ENCODE measurements at places on chromosomes 7 and 10. TPM values are rescaled to one million over a fixed set of nuclear protein-coding genes. Genes with fewer than 3 reads are reported as not detected.

DNA sequence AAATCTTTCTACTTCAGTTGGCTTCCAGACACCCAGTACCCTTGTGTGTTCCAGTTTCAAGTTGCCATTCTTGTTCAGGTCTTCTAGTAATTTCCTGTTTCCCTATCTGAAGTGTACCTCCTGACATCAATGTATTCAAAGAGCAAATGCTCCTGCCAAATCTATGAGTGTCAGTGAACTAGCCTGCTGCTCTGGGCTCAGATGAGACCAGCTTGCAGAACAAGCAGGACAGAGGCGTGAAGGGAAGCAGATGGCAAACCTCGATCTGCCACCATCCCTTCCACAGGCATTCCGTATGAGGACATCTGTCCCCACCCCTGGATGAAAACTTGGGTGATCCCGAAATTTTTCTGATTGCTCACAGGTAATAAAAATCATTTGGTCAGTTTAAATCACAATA, 4.4 kb upstream of the MPP7 start:
- no peak for DNase-seq
- no peak overlapping the region for H3K27ac ChIP-seq
- no peak overlapping the region for H3K4me3 ChIP-seq
- no peaks in the 10 kb centered on the region for H3K36me3 ChIP-seq
- H3K4me1 ChIP-seq, result peaks cover 13% of the 10 kb centered on the region

- peak overlapping the region; percentile 61 for H3K27ac ChIP-seq
- H3K27me3 ChIP-seq, result no peaks in the 10 kb centered on the region
- peak overlapping the region; percentile 85 for H3K4me3 ChIP-seq
- H3K4me1 ChIP-seq, result peaks cover 39% of the 10 kb centered on the region
These were observed 732 bp downstream of the FAM53B start for GRCh38 chr10:124743191-124744101.

DNA sequence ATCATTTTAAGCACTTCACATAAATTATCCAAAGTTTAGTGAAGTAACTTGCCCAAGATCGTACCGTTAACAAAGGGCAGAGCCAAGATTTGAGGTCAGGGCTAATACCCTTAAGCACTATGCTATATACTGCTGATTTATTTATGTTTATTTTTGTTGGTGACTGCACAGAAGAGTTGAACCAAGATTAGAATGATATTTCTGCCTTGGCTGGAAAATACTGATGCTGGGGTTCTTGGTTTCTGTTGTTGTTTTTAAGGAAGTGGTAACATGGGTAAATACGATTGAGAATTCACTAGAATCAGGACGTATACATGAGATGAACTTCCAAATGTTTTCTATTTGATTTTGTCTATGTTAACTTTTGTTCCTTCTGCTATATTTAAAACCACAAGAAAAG, 9.3 kb downstream of the ADD3 start:
- peaks cover 12% of the 10 kb centered on the region for H3K4me1 ChIP-seq
- H3K4me3 ChIP-seq, result no peak overlapping the region

GRCh38 chr7:42002654-42003053, 234.4 kb downstream of the GLI3 start:
- H3K4me1 ChIP-seq, result peaks cover 6% of the 10 kb centered on the region
- no peak overlapping the region for H3K4me3 ChIP-seq
- H3K36me3 ChIP-seq, result peaks cover 34% of the 10 kb centered on the region
- DNase-seq, result no peak
- no peak overlapping the region for H3K27ac ChIP-seq

- H3K36me3 ChIP-seq, result no peaks in the 10 kb centered on the region
- H3K4me3 ChIP-seq, result no peak overlapping the region
- H3K27me3 ChIP-seq, result peaks cover 49% of the 10 kb centered on the region
- no peaks in the 10 kb centered on the region for H3K4me1 ChIP-seq
- no peak overlapping the region for H3K27ac ChIP-seq
- peak; percentile 6 for DNase-seq
These were observed 411.7 kb upstream of the MKI67 start for GRCh38 chr10:128537834-128538330.

GRCh38 chr10:110358869-110359629, 54.3 kb upstream of the SMNDC1 start:
- DNase-seq, result peak; percentile 59
- H3K36me3 ChIP-seq, result no peaks in the 10 kb centered on the region
- no peaks in the 10 kb centered on the region for H3K27me3 ChIP-seq
- no peak overlapping the region for H3K27ac ChIP-seq
- H3K4me3 ChIP-seq, result no peak overlapping the region

- H3K4me3 ChIP-seq, result peak overlapping the region; percentile 85
- H3K27ac ChIP-seq, result no peak overlapping the region
- no peaks in the 10 kb centered on the region for H3K27me3 ChIP-seq
- DNase-seq, result peak; percentile 84
- peaks cover 36% of the 10 kb centered on the region for H3K4me1 ChIP-seq
- H3K36me3 ChIP-seq, result no peaks in the 10 kb centered on the region
These were observed 172.6 kb downstream of the FAM107B start for GRCh38 chr10:14601872-14602725.

- peaks cover 15% of the 10 kb centered on the region for H3K27me3 ChIP-seq
- no peak overlapping the region for H3K27ac ChIP-seq
- no peak overlapping the region for H3K4me3 ChIP-seq
- H3K36me3 ChIP-seq, result no peaks in the 10 kb centered on the region
- no peaks in the 10 kb centered on the region for H3K4me1 ChIP-seq
These were observed 211.5 kb upstream of the SLC26A5 start for GRCh38 chr7:103657474-103657894.

DNA sequence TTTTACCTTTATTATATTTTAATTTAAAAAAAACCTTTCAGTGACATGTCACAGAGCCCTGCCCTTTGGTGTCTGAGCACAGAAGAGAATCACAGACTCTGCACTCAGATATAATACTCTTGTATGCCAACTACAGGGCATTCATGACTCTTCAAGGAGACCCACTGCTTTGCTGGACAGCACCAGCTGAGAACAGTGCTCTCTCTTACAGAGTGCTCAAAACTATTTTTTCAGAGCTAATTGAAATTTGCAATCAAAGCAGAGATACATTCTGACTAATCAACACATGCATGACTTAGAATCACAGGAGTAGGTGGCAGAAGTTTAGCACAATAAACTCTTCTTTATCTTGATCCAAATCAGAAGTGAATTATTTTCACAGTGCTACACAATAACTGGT, 99.1 kb downstream of the OSBPL3 start:
- no peaks in the 10 kb centered on the region for H3K27me3 ChIP-seq
- no peak overlapping the region for H3K4me3 ChIP-seq
- no peak overlapping the region for H3K27ac ChIP-seq
- no peak for DNase-seq
- peaks cover 24% of the 10 kb centered on the region for H3K36me3 ChIP-seq

The CACNB2 gene
- 3.3 TPM for total RNA-seq

The FXYD4 gene
- not detected for total RNA-seq

The SLC18A2 gene
- not detected for total RNA-seq

The CLCN1 gene
- not detected for total RNA-seq
